ENCODE measurements at places on chromosomes 3 and 15.
A peak's percentile ranks its signal among the peaks of the same experiment; 100 is the strongest.

GRCh38 chr15:78033864-78034263, 43.6 kb downstream of the TBC1D2B start:
- peak; percentile 46 for DNase-seq

- no peak for DNase-seq
Observed at GRCh38 chr3:42741796-42742195, 31.3 kb downstream of the CCDC13 start.

GRCh38 chr3:3170998-3171397, 8.5 kb downstream of the CRBN start:
- DNase-seq: no peak

- no peak for DNase-seq
Observed at GRCh38 chr3:178072391-178073305, 463.6 kb upstream of the KCNMB2 start.

GRCh38 chr15:82062479-82063454, 16.9 kb upstream of the MEX3B start:
- DNase-seq: no peak

- no peak for DNase-seq
Observed at GRCh38 chr3:48885753-48886152, 12.9 kb downstream of the SLC25A20 start.

GRCh38 chr15:55574096-55574495, 14.0 kb downstream of the PYGO1 start:
- DNase-seq: no peak

- no peak for DNase-seq
Observed at GRCh38 chr15:30073915-30074314, 8.8 kb upstream of the GOLGA8J start.
